Hepatic stellate cell (primary cell): ENCODE measurements at places on chromosomes 5 and 9.

- peak; percentile 2 for DNase-seq
Observed at GRCh38 chr5:165209101-165209727, 1703.8 kb downstream of the MAT2B start.

DNA sequence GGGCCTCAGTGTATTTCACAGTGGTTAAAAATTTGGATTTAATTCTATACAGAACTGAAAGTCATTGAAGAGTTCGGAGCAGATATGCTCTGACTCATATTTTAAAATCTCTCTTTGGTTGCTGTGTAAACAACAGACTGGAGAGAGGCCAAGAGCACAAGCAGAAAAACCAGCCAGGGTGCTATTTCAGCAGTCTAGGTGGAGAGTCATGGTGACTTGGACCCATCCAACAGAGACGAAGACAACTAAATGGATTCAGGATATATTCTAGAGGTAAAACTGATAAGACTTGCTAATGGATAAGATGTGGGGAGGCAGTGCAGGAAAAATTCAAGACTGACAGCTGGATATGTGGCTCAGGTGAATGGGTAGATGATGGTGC lies 168.9 kb downstream of the MAPKAP1 start:
- DNase-seq: peak; percentile 75

DNA sequence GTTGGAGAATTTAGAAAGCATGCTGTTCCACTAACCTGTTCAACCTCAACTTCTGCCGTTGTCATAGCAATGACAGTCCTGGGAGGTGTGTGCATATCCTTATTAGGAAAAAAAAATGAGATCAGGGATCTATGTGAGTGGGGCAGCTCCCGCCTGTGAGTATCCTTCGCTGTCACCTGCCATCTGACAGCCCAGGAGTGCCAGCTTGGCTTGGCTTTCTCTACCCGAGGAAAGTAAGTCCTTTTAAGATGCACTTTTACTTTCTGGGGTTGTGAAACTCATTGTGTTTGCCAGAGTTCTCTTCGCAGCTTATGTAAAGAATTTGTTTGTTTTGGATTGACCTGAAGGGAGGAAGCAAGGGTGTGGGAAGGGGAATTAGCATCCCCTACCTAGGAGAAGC lies 21.8 kb downstream of the PCDHAC2 start:
- DNase-seq: no peak

- no peak for DNase-seq
Observed at GRCh38 chr5:35990941-35991611, at the start of gene UGT3A1. UGT3A1 (minus strand) TSS chr5:35991390; CDS start chr5:35991240, 150 bp downstream.

DNA sequence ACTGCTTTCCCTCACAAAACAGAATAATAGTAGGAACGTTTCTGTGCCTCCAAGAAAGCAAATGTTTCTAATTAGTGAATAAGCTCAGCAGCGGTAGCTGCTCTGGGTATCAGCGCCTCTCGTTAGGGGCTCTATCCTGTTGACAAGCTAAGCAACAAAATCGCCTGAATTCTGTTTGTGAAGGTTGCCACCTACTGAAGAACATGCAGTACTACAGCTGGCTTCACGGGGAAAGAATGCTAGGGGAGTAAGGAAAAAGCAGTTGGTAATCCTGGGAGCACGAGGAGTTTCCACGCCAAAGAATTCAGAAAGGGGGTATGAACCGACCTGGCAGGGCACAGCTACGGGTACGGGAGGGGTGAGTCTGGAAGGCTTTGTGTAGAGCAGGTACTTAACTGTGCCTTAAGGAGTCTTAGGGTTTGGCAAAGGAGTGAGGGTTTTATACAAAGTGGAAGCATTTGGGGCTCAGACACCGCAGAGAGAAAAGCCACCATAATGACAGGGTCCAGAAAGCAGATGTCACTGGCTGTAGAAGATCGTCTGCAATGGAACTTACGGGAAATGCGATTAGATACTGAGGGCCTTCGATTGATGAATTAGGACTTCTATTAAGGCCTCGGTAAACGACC lies 171.7 kb downstream of the TTC39B start:
- DNase-seq: peak; percentile 64

DNA sequence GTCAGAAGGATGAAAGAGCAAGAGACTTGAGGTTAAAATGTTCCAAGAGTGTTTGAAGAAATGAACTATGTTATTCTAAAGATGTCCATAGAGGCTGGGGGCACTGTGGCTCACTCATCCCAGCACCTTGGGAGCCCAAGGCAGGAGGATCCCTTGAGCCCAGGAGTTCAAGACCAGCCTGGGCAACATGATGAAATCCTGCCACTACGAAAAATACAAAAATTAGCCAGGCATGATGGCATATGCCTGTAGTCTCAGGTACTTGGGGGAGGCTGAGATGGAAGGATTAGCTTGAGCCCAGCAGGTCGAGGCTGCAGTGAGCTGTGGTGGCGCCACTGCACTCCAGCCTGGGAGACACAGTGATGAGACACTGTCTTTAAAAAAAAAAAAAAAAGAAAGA lies 2.7 kb downstream of the AOPEP start:
- DNase-seq: no peak

DNA sequence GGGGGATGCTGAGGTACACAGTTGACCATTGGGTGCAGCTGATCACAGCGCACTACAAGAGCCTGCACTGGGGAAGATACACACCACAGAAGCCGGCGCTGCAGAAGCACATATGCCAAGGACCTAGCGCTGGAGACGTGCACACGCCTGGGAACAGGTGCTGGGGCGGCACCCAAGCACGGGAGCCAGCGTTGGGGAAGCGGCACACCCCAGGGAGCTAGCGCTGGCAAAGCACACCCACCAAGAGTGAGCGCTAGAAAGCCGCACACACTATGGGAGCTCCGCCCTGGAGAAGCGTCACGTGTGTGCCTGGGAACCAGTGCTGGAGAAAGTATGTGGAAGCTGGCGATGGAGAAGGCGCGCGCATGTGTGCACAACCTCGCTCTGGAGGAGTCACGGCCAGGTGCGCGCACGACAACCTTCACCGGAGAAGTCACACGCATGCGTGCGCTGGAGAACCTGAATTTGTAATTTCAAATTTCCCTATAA lies 4.5 kb downstream of the FANCC start:
- DNase-seq: peak; percentile 61

GRCh38 chr5:52269859-52270258 lies 517.9 kb upstream of the ITGA1 start:
- DNase-seq: no peak

- no peak for DNase-seq
Observed at GRCh38 chr9:83765376-83765775, 52.2 kb downstream of the GKAP1 start.

- DNase-seq: peak; percentile 41
Observed at GRCh38 chr9:88535226-88536022, 446 bp downstream of the NXNL2 start.

DNA sequence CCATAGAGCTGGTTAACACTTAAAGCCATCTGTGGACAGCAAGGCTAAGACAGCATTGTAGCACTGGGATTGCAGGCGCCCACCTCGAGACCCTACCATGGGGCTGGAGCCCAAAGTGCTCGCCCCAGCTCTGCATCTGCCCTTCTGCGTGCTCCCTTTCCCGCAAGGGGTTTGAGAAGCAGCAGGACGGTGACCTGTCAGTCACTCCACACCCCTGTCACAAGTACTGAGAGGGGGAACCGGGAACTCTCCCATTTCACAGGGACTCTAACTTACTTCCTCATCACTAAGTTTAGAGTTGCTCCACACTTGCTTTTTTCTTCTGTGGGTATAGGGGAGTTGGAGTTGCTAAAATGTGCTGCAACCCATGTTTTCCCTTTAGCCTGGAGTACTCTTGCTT lies 273.2 kb downstream of the SMARCA2 start:
- no peak for DNase-seq

DNA sequence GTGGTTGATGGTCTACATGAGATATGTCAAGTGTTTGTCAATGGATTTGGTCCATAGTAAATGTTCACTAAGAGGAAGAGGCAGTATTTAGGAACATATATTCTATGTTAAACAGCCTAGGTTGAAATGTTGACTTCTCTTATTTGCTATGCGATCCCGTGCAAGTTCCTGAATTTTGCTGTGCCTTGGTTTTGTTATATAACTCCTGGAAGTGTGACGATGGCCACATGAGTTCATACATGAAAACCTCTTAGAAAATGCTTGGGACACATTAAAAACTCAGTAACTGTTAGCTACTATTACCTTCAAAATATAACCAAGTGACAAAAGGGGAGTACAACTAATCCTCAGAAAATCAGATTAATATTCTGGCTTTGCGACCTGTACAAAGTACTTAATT lies 21.9 kb upstream of the FBXW2 start:
- no peak for DNase-seq

DNA sequence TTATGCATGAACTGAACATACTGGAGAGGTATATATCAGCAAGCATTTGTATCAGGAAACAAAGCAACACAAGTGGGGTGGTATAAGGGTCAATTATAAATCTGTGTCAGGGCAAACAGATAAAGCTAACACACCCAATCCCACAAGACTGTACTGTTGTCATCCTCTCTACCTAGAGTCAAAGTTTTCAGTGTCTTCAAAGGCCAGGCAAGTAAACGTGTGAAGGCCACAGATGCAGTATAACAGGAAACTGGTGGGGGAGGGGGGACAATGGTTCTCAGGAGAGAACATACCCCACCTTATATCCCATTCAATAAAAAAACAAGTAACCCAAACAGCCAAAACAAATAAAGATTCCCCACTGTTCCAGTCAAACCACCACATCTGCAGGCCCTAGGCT lies 22.1 kb downstream of the ELP1 start:
- DNase-seq: no peak

DNA sequence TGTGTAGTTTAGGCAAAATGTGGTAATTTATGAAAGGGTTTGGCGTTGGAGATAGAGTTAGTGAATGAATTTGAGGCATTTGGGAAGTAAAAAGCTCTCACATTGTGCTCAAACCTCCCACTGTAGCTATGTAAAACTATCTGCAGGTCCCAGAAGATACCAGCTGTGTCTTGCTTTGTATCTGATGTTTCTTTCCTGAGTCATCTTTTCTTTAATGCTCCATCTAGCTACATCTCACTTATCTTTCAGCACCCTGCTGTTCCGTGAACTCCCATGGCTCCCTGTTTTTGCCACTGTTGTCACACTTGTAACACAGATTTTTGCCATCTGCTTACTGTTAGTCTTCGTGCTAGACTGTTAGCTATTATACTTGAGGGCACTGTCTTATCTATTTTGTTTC lies 253.1 kb downstream of the NPR3 start:
- DNase-seq: no peak

DNA sequence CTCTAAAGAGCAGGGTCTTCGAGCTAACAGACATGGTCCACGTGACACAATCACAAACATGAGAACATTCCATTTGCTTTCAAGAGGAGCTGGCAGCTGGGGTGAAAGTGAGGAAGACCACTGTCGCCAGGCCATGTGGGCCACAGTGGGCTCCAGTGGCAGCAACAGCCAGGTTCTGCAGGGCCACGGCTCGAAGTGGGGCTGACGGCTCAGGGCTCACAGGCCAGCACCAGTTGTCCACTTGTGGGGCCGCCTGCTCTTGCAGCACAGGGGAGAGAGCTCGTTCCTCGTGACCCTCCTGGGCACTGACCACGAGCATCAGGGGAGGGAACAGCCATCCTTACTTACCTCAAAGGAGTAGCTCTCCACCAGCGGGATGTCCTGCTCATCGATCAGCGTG lies 2.0 kb downstream of the ZMYND19 start:
- DNase-seq: no peak

DNA sequence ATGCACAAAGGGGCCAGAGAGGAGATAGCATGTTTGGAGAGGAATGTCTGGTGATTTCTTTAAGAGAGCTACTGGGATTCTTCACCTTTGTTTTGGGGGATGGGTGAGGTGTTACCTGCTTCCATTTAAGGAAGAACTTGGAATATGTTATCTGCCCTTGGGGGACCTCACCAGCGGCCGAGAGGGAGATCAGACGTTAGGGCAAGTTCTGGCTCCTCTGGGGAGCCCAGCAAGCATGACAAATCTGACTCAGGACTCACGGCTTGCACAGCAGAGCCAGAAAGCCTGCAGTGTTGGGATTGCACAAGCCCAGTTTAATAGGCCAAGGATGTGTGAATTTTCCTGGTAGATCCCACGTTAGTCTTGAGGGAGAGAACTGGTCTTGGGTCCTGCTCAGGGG lies 40.3 kb downstream of the SLC28A3 start:
- DNase-seq: no peak

- DNase-seq: no peak
Observed at GRCh38 chr5:147290261-147290660, 55.4 kb downstream of the STK32A start.

GRCh38 chr5:141882594-141883183 lies 4.5 kb upstream of the PCDH1 start:
- no peak for DNase-seq

GRCh38 chr5:93280518-93280917 lies 300.5 kb downstream of the NR2F1-AS1 start:
- DNase-seq: no peak

GRCh38 chr5:124054564-124054963 lies 542.6 kb downstream of the CSNK1G3 start:
- no peak for DNase-seq

- no peak for DNase-seq
Observed at GRCh38 chr9:96116275-96117064, 185.5 kb downstream of the HSD17B3 start.

GRCh38 chr9:25677301-25678146 lies 720 bp downstream of the TUSC1 start:
- peak; percentile 70 for DNase-seq

- no peak for DNase-seq
Observed at GRCh38 chr5:126119887-126120442, 303.2 kb upstream of the GRAMD2B start.

GRCh38 chr9:133269537-133270362 lies 5.3 kb downstream of the ABO start:
- no peak for DNase-seq

GRCh38 chr5:38695021-38695958 lies 138.8 kb upstream of the LIFR start:
- no peak for DNase-seq

DNA sequence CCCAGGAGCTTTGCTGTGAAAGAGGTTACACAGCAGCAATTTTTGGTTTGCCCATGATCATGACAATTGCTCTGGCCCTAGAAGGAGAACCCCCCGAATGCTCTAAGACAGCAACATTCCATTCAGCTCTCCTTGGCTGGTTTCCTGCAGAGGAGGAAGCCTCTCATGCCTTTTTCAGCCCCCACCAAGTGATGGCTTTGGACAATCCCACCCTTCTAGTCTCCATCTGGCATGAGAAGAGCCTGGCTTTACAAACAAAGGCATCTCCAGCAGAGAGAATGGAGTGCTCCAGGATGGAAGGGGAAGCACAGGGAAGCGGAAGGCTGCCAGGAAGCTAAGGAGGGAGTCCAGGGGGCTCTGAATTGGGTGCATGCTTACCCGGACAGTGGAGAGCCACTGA lies 98.4 kb downstream of the CRB2 start:
- no peak for DNase-seq

- DNase-seq: no peak
Observed at GRCh38 chr9:71643330-71643729, 125.0 kb downstream of the CEMIP2 start.

GRCh38 chr9:126150411-126151030 lies 176.1 kb upstream of the MVB12B start:
- no peak for DNase-seq

GRCh38 chr5:78162253-78162862 lies 132.1 kb downstream of the AP3B1 start:
- DNase-seq: peak; percentile 11

DNA sequence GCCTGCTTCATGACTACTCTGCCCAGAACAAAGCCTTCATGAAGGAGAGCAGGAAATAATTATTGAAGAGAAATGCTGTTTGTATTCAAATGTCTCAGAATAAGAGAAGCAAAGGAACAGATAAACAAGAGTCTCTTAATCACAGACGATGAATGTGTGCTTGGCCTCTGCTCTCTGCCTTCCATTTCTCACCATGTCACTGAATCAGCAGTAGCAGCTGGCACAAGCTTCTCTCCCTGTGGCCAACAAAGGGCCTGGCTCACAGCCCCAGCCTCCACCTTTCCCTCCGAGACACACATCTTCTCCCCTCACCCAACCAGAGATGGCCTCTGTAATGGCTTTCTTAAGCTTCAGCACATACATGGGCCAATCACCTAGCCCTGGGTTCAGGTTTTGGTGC lies 128.1 kb upstream of the SLIT3 start:
- no peak for DNase-seq
